GM06990 (cell line): ENCODE measurements at places on chromosomes 1 and 21.

- no peak for DNase-seq
Observed at GRCh38 chr1:163410073-163410999, 88.6 kb downstream of the NUF2 start.

GRCh38 chr21:34979383-34979782 is 69.7 kb downstream of the RUNX1 start:
- DNase-seq, result no peak

- no peak for DNase-seq
Observed at GRCh38 chr1:185215911-185216310, 58.9 kb downstream of the SWT1 start.

- DNase-seq, result no peak
Observed at GRCh38 chr1:38489844-38490270, 369.7 kb downstream of the RRAGC start.

DNA sequence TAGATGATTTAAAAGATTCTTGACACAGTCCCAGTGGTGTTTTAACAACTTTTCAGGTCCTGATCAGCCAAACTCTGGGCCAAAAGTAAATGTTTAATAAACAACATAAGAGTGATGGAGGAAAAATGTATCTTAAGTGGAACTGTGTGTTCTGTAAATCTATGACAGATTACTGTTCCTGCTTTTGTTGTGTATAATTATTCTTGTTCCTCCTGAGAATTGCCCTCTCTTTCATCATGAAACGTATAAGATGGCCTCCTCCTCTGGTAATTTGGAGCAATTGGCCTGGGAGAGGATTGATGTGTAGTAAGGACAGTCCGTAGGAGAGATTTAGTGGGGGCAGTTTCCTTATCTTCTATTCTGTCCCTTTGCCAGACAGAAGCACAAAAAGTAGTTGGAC is 34.5 kb downstream of the GALNT2 start:
- no peak for DNase-seq
